Osteoblast (primary cell): ENCODE measurements at places on chromosomes 12 and 14. TPM values are rescaled to one million over a fixed set of nuclear protein-coding genes. Genes with fewer than 3 reads are reported as not detected.
A peak's percentile ranks its signal among the peaks of the same experiment; 100 is the strongest.

GRCh38 chr14:23443411-23443812 is 8.0 kb upstream of the MYH7 start:
- no peak for DNase-seq

GRCh38 chr12:43306066-43306465 is 245.9 kb downstream of the ADAMTS20 start:
- peak; percentile 89 for DNase-seq

Gene C14orf39
- total RNA-seq, result 0.29 and 0.72 TPM in 2 replicates

Gene BEST3
- total RNA-seq, result under 0.01 TPM in 1 of 2 replicates, not detected in the other

Gene WDR20
- 15.6 and 18.3 TPM in 2 replicates for total RNA-seq

DNA sequence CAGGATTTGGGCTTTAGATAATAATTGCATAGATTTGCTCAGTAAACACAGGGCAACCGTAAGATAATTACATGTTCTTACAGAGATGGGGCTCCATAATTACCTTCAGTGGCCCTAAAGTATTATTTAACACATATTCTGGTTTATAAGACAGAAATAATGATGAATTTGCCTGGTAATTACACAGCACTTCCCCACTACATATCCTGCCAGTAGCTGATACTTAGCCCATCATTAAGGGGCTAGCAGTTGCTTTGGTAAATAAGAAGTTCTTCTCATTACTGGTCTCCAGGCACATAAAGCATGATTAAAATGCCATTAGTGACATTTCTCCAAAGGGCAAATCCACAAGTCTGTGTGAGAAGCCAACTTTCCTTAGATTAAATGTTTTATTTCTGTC is 158.7 kb downstream of the NUAK1 start:
- DNase-seq, result no peak

GRCh38 chr14:90759370-90760077 is 56.7 kb downstream of the TTC7B start:
- no peak for DNase-seq
